Thyroid gland (tissue), 4 donors: ENCODE measurements at places on chromosomes 7 and 10.

GRCh38 chr10:48455392-48456151, 149.1 kb downstream of the MAPK8 start:
- DNase-seq, result no peak

- DNase-seq, result peak; percentile 40
These were observed 114.1 kb downstream of the VIPR2 start for GRCh38 chr7:159030490-159031134.

DNA sequence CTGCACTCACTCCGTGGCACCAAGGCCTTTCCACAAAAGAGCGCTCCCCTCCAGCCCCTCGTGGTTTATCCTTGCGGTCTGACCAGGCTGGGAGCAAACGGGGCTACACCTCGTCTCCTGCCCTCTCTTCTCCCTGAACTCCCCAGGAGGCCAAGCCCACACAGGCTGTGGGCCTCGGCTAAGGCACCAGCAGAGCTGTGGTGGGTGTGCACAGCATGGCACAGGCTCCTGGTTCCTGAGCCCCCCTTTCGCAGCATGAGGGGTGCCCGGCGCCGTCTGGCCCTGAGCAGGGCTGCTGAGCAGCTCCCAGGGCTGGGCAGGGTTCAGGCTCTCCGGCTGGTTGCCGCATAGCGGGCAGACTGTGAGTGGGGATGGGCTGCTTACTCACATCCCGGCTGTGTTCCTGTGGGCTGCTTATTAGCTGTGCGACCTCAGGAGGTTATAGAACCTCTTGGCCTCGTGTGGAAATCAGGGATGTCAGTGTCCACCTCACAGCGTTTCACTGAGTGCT, 90.4 kb downstream of the ZMIZ1 start:
- DNase-seq, result no peak

DNA sequence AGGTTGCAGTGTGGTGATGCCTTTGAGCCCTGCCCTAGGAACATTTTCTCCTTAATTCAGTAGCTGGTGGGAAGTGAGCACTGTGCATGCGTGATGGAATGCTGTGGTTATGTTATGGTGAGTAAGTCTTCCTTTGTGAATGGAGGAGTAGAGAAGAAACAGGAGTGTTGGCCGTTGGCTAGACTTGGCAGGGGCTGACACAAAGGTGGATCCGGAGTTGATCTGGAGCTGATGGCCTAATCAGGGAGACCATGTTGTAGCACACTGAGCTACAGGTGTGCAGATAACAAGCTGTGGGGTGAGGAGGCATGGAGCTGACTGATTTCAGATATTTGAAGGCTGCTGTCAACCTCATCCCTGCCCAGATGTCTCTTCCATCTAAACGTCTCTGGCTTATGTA, 122.3 kb downstream of the CNNM2 start:
- no peak for DNase-seq

DNA sequence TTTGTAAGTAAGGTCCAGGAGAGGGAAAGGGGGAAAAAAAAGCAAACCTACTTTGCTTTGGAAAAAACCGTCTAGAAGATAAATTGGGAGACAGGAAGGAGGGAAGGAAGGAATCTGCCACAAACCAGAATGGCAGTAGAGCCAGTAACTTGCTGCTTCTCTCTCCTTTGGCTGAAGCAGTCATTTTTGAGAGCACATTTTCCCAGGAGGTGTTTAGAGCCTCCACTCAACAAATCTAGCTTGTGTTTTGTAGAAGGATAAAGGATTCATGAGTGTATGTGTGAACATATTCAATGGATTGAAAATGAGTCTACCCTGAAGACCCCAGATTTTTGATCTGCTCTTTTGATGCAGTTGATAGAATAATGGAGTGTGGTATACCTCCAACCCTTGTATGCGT, 2.6 kb downstream of the NRG3 start:
- no peak for DNase-seq

- DNase-seq, result no peak
These were observed 98.9 kb upstream of the KIF5B start for GRCh38 chr10:32155075-32155516.

DNA sequence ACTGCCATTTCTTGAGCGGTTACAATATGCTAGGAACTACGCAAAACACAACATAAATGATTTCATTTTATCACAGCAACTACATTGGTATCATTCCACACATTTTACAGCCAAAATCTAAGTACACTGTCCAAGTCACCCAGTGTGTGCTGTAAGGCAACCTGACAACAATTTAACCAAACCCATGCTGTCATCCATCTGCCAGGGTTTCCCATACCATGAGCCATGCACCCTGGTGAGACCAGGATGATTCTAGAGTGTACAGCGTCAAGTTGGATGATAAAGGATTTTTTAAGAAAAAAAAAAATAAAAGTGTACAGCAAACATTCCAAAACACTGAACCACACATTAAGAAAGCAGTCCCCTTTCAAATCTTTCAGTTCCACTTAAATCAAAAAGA, 52.9 kb downstream of the PIK3AP1 start:
- no peak for DNase-seq

GRCh38 chr7:23523486-23524075, 8.2 kb downstream of the TRA2A start:
- DNase-seq, result no peak

GRCh38 chr10:74282151-74282847, 131.3 kb downstream of the ADK start:
- DNase-seq, result no peak

- DNase-seq, result no peak
These were observed 20.3 kb downstream of the PCLO start for GRCh38 chr7:83142365-83142764.

DNA sequence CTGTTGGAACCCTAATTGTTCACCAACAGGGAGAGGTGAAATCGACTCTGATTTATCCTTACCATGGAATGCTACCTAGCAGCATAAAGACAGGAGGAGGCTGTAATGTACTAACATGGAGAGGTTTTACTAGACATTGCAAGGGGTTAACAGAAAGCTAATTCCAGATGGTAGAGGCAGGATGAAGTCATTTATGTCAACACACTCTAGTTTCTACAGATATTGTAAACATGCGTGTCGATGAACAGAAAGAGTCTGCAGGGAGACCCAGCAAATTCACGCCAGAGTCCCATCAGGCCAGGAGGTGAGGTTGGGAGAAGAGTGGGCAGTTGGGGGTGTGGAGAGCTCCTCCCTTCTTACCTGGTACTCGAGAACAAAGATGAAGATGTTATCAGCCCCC, 7.0 kb downstream of the NPC1L1 start:
- DNase-seq, result no peak

- DNase-seq, result peak; percentile 59
These were observed 437.4 kb upstream of the GALNT17 start for GRCh38 chr7:70694434-70694970.
